Hematopoietic multipotent progenitor cell treated with erythropoietin and hydrocortisone succinate and interleukin-3 and kit ligand, for 4 days (in vitro differentiated cells): ENCODE measurements at places on chromosomes 6 and 20.

DNA sequence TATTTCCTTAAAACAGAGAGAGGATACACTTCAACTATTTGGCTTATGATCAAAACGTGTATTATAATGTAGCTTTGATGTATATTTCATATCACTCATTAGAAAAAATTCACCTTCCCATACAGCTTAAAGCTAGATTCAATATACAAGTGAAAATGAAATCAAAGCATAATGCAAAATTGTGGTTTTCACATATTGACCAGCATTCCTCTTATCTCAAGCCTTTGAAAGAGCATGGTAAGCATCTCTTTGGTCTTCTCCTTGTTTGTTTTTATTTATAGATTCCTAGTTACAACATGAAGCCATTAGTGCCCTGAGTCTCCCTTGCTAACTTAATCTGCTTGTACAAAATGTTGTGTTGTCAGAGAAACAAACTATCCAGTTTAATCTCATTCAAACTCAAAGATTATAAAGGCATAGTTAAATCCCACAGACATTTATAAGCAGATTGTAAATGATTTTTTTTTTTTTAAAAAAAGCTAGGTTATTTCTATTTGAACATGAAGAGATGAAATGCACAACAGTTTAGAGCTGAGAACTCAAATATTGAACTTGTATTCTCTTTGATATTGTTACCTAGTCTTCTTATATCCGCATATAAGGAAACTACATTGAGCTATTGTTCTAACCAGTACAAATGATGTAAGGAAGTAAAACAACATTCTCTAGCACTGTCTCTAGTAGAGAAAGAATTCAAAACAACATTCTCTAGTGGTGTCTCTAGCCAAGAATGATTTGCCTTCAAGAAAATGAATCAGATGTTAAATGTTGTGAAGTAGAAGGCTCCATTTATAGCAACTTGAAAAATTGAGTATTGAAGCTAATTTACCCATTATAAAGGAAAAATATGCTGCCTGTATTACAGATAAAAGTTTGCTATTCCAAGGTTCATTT lies 31.2 kb upstream of the SMIM28 start:
- no peak for DNase-seq

DNA sequence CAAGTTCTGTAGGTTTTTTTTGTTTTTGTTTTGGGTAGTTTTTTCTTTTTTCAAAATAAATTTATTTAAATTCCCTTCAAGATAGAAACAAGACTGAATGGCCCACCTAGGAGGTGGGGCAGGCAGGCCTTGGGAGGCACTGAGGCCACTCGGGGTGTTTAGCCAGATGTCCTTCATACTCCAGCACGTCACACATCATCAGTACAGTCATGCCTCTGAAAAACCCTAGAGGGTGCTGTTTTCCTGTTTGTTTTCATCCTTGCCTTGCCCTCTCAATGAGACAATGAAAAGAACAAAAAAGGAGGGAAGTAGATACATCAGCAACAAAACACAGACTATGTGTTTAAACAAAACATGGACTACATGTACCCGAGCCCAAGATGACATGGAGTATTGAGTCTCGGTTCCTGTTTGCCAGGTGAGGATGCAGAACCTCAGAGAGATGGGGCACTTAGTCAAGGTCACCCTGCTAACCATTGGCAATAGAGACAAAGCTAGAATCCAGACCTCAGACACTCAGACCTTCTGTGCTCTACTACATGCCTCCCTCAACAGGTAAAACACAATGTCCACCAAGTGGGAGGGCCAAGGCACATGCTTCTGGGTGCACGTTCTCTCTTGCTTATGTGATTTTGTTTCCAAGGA lies 26.8 kb upstream of the CLIC5 start:
- DNase-seq: peak; percentile 79

DNA sequence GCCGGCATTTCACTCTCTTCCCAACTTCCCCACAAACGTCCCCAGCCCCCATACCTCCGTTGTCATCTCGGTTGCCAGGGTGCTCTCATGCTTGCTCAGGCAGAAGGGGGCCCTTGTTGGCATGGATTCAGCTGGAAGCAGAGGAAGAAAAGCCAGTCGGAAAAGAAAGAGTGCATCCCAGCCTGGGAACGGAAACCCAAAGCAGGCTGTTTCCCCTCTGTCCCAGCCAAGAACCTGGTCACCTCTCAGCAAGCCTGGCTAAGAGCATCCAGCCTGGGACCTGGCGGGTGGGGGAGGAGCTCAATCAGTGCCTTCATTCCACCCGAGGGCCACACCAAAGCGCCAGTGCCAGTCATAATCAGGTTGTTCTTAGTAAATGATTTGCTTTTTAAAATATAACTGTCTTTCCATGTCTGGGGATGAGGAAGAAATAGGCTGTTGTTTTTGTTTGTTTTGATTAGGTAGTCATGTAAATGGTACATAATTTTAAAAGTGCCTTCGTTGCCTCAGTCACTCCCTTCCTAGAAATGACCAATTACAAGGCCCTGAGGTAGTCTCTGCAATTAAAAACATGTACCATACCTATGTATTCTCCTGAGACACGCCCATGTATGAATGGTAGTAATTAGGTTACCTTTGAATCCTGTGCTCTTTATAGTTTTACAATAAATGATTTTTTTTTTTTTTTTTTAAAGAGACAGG lies 21.1 kb downstream of the CHMP4B start:
- DNase-seq: no peak

DNA sequence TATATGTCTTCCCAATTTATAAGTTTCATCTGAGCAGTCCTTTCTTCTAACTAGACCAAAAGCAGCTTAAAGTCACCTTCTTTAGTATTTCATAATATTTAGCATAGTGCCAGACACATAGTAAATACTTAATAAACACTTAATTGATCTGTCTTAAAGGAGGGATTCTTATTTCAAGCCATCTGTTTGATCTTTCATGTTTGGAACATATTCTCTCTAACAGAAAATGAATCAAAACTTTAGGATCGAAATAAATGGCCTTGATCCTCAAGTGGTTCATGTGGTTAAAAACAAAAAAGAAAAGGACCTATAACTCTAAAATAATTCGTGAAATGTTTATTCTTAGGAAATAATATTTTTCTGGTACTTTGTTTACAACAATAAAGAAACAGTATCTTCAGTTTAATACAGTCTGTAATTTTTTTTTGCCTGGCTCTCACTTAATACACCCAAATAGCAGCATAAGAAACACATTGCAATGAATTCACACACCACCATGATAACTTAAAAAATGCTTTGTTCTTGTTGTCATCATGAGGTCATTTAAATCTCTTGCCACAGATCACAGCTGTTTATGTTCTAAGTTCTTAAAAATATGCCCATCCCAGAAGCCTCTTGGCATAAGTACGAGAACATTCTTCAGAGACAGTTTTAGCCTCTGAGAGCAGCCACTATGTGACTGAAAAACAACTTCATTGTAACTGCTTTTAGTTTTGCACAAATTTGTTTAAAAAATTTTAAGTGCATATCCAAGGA lies 48.1 kb downstream of the ESF1 start:
- no peak for DNase-seq

DNA sequence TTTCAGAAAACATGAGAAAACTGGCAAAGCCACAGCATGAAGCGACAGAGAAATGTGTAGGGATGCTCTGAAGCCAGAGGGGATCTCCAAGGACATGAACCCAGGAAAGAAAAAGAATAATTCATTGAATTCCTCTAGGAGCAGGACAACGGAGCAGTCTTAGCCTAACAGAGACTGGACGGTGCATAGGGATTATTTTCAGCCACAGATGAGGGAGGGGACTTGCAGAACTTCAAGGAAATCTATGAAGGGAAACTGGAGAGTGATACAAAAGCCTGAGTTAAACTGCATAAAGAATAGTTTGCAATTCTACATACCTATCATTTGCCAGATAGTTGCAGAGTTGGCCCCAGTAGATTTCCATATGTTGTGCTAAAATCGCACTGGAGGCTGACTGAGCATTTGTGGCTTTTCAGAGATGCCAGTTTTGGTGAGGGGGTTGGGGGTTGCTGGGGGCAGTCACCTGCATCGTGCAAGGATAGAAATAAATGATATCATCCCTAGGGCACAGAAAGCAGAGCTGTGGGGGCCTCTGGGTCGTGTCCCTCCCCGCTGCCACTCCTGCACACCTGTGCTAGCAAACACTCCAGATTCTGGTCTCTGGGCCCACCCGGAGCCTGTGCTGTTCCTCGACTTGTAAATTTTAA lies 443.2 kb upstream of the JARID2 start:
- DNase-seq: no peak

- DNase-seq: no peak
Observed at GRCh38 chr6:139007428-139007827, 19.4 kb upstream of the REPS1 start.

DNA sequence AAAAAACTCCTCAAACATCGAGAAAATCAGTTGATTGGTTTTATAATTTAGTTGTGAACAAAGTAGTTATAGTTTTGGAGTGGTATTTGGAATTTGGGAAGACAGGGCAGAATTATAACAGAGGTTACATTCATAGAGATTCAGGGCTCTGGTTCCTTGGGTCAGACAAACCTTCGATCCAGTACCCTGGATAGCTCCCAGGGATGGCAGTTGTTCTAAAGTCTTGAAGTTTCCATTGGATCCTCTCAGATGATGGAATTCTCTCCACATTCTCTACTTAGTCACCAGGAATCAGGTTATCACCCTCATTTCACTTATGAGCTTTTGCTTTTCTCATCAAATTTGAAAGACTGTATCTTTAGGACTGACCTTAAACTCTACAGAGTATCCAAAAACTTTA lies 285.1 kb downstream of the CENPW start:
- peak; percentile 10 for DNase-seq

DNA sequence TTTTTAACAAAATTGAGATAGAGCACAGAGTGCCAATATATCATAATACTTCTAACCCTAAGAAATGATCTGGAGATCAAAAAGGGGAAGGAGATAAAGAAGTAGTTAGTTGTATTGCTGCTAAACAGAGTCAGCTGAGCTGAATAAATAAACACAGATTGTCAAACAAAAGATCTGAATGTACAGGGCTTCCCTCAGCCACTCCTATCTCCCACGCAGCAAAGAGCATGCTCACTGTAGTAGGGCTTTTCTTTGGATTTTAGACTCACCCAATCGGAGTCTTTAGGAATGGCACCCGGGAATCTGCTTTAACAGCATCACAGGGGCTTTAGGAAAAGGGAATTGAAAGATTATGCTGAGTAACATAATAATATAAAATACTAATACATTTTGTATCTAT lies 222.2 kb upstream of the STXBP5 start:
- DNase-seq: peak; percentile 17

DNA sequence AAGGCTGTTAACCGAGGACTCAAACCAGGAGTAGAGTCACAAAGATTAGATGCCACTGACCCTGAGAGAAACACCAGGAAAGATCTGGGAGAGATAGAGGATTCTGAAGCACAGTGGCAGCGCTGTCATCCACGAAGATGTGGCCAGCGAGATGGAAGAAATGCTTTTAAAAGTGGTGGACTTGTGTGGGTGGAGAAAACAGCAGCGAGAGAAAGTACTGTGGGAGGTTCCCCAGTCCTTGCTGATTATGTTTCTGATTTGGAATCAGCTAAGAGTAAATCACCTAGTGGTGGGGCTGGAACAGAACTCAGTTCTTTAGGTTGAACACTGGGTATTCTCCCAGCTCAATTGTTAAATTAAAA lies 435 bp upstream of the ZNF322 start:
- peak; percentile 53 for DNase-seq

DNA sequence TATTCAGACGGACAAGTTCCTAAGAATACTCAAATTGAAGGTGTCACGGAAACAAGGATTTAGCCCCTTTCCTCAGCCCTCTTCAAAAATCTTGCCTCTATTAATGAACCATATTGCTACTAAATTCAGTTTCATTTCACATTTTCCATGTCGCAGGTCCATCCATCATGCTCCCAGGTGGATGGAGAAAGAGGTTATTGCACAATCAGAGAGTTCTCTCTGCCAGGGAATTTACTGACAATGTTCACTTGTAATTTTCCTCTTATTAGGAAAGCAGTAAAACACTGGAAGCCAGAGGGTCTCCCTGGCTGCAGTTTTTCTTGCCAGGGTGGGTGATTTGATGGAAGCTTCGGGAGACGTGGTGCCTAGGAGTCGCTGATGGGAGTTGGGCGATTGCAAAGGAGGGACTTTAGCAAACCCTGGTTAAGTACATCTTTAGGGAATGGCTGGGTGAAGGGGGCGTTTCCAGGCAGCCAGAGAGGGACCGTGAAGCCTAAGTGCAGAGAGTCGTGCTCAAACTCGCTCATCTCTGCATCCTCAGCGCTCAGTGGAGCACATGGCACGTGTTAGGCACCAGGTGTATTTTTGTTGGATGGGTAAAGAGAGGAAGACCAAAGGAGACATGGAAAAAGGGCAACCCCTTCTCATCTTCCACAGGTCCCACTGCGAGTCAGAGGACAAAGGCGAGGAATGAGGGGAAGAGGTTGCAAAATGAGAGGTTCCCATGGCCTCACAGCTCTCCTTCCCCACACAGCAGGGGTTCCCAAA lies 321.9 kb upstream of the CDH4 start:
- no peak for DNase-seq

DNA sequence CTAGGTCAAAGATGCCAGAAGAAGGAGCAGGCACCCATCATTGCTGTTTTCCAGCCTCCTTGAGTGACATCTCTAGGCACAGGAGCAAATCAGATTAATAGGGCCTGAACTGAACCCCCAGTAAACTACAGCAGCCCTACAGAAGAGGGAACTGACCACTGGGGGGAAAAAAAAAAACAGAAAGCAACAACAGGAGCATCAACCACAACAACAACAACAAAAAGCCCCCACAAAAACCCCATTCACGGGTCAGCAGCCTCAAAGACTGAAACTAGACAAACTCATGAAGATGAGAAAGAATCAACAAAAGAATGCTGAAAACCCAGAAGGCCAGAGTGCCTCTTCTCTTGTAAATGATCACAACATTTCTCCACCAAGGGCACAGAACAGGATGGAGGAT lies 537.4 kb upstream of the BTBD3 start:
- DNase-seq: no peak

DNA sequence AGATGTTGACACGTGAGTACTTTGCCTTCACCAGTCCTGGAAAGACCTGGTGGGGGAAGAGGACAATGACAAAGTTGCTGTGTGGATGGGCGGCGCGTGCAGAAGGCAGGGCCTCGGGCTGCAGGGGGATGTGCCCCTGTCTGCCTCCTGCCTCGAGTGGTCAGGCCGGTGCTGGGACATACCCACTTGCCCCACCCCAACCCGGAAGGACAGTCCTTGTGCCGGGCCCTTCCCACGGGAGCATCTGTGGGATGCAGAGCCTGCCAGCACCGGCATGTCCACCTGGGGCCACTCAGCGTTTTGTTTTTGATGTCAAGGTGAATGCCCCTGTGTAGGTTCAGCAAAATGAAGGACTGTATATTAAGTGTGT lies 60.5 kb upstream of the BHLHE23 start:
- no peak for DNase-seq

- no peak for DNase-seq
Observed at GRCh38 chr20:51383891-51384510, 158.5 kb downstream of the NFATC2 start.

GRCh38 chr6:111423960-111424846 lies 58.8 kb downstream of the REV3L start:
- DNase-seq: peak; percentile 51
